ENCODE measurements at places on chromosomes 4 and X. TPM values are rescaled to one million over a fixed set of nuclear protein-coding genes. Genes with fewer than 3 reads are reported as not detected.

DNA sequence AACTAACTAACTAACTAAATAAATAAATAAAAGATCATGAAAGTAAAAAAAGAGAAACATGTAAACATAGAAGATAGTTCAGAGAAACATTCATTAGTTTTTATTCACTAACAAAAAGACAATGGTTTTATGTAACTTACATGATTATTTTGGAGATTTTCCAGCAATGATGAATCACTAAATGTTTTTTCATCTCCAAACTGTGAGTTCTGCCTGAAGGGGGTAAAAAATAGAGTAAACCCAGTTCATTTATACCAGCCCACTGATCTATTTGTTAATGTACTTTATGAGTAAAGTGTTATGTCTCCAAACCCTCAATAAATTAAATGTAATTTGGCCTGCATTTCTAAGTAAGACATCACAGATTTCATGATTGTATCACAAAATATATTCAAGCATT, 101.1 kb downstream of the ATP8A1 start:
- no peak for DNase-seq

- no peak for DNase-seq
Measured at GRCh38 chr4:63921561-63921960, 487.7 kb downstream of the TECRL start.

DNA sequence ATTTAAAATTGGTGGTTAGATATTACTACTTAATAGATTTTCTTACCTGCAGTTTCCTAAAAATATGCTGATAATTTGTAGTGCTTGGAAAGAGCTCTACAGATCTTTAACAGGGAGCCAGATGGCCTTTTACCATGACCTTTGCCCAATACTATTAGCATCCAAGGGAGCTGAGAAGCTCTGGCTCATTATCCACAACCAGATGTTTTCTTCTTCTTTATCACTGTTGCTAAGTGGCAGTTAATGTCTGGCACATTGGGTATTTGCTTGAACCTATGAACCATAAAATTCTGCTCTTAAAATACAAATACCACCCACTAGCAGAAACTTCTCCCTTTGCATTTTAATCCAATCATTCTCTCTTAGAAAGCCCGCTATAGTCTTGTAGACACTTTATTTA, 1480.3 kb downstream of the C4orf33 start:
- no peak for DNase-seq

- DNase-seq, result no peak
Measured at GRCh38 chr4:89293299-89293698, 14.3 kb downstream of the GPRIN3 start.

FOXR2 gene
- total RNA-seq, result not detected

KIF4A gene
- 38.9 TPM for total RNA-seq

LRIT3 gene
- not detected for total RNA-seq
